Cortex of kidney (tissue), 1 donor: ENCODE measurements at places on chromosomes 2 and 18.

GRCh38 chr2:98519156-98519555 is 74.5 kb downstream of the INPP4A start:
- no peak for DNase-seq

DNA sequence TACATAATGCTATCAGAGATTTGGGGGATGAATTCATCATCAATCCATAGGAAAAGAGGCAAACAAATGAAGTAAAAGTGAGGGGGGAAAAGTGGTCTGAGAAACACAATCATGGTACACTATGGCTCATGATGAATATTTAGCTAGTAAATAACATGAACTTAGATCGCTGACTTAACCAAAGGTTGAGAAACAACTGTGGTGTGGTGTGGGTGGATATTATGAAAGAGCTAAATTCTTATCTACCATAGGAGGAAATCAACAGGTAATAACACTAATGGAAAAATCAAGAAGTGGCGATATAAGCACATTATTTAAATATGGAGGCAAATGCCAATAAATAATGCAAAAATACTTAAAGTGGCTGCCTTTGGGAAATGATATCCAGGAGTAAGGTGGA is 12.2 kb upstream of the TPRKB start:
- no peak for DNase-seq

GRCh38 chr2:181185421-181185820 is 205.0 kb downstream of the UBE2E3 start:
- no peak for DNase-seq

GRCh38 chr2:89763581-89764485 is 1072.4 kb downstream of the RPIA start:
- no peak for DNase-seq

GRCh38 chr18:12405066-12405465 is 2.7 kb upstream of the PRELID3A start:
- DNase-seq: no peak

DNA sequence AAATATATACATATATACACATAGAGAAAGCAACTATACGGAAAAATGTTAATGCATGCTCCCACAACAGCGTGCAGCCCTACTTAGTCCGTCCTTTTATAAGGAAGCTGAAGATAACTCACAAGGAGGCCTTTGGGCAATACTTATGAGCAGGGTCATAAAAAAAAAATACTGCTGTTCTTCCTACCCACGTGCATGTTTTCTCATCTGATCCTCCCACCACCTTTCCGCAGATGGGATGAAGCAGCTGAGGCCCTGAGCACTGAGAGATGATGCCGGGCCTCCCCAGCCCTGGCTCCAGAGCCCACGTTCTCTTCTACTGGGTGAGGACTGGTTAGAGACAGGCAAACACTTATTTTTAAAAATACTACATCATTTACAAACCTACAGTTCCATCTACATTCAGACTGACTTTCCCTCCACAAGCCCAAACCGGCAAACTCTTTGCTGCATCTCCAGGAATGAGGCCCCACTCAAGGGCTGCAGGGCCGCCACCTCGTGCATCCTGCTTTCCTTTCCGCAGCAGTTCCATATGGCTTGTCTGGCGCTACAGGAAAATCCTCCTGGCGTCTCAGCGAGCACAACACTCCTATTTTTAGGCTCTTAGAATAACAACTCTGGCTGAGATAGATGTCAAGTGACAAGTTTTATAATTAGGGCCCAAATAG is 41.6 kb downstream of the TBC1D8 start:
- DNase-seq: no peak

DNA sequence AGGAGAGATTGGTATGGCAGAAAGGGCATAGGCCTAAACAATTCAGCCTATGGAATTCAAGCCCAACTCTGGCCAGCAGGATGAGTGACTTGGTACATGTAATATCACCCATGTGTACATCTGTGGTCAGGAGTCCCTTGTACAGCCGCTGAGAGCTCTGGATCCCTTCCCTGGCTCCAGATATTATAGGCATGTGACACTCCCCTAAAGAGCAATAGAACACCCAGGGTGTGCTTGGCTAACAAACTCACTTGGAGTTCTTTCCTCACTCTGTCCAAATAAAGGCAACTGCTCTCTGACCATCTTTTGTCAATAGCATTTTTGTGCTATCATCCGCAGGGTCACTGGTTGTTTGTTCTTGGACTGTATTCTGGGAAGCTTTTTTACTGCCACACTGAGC is 197.4 kb upstream of the NCKAP5 start:
- DNase-seq: no peak

- DNase-seq: no peak
Observed at GRCh38 chr18:60003610-60004185, 103.9 kb downstream of the PMAIP1 start.

DNA sequence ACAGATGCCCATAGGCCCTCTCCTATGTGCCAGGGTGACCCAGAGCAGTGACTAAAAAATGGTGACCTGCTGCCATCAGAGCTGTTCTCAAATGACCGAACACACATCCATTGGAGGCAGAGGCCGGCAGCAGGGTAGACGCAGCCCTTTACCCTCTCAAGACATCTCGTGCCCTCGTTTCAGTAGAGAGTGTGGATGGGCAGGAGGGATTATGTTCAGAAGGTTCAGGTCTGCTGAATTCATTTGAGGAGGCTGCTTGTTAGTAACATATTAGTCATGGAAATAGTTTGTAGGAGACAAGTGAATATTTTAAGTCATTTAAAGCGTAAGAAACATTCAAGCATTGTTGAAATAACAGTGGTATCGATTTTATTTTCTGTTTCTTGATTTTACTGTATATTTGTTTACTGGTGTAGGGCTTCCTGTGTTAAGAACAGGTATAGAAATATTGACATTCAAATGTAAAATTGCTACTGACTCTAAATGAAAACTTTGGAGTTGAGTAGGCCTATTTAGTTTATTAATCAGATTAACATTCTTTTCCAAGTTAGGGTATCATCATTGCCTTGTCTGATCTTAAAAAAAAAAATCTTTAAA is 82.6 kb downstream of the ZNF532 start:
- no peak for DNase-seq

DNA sequence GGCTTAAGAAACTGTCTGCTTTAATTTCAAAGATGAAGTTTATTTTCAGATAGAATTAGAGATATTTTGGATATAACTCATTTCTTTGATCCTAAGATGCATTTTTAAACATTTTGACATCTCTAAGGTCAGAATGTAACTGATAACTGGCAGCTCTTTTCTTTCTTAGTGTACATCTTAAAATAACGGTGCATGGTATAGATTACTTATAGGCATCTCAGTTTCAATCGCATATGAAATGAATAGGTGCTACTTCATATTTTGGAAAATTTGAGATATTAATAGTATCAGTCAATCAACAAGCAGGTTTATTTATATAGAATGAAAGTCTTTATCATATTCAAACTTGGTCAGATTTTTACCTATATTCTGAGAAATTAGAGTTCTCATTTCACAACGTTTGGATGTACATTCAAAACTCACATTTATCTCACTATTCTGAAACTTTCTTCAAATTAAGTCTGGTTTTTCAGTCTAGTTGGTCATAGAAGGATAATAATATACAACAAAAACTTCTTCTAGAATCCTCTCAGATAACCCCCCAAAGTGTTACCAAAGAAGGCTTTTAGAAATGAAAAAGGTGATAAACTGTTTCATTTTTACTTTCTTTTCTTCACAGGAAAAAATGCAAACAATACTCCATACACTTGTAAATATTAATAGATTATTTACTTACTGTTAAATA is 122.8 kb upstream of the WDSUB1 start:
- no peak for DNase-seq

DNA sequence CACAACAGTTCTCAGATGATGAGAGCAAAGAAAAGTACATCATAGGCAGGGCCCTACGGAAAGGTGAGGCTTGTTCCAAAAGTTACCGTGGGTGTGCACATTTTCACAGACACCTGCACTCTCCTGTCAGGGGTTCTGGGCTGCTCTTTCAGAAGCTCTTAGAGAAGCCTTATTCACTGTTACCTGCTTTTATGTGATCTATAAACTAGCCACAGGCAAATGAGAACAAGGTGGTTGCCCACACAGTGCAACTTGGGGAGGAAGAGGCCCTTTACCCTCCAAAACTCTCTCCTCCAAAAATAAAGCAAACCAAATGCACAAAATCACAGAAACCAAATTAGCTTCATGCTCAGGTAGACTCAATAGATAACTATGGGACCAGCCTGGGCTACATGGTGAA is 11.1 kb upstream of the CUL3 start:
- DNase-seq: no peak

DNA sequence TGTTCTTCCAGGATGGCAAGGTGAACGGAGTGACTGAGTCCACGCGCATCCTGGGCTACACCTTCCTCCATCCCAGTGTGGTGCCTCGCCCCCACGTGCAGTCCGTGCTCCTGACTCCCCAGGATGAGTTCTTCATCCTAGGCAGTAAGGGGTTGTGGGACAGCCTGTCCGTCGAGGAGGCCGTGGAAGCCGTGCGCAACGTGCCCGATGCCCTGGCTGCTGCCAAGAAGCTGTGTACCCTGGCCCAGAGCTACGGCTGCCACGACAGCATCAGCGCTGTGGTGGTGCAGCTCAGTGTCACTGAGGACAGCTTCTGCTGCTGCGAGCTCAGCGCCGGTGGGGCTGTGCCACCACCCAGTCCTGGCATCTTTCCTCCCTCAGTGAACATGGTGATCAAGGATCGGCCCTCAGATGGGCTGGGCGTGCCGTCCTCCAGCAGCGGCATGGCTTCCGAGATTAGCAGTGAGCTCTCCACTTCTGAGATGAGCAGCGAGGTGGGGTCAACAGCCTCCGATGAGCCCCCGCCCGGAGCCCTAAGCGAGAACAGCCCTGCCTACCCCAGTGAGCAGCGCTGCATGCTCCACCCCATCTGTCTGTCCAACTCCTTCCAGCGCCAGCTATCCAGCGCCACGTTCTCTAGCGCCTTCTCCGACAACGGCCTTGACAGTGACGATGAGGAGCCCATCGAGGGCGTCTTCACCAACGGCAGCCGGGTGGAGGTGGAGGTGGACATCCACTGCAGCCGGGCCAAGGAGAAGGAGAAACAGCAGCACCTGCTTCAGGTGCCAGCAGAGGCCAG is 263.1 kb downstream of the PHLPP1 start:
- DNase-seq: no peak

DNA sequence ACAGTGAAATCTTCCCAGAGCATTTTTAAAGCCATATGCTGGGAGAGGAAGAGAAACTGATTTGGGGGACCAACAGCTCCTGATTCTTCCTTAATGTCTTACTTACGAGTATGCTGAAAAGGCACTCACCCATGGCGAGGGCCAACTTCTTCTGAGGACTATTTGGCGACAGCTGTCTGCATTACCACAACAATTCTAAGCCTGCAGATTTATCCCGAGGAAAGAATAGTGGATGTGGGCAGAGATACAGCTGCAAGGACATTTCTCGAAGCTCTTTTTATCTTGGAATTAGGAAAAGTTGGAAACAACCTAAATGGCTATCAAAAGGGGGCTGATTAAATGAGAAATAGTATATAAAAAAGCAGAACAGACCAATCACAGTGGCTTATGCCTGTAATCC is 40.3 kb upstream of the FHL2 start:
- no peak for DNase-seq

DNA sequence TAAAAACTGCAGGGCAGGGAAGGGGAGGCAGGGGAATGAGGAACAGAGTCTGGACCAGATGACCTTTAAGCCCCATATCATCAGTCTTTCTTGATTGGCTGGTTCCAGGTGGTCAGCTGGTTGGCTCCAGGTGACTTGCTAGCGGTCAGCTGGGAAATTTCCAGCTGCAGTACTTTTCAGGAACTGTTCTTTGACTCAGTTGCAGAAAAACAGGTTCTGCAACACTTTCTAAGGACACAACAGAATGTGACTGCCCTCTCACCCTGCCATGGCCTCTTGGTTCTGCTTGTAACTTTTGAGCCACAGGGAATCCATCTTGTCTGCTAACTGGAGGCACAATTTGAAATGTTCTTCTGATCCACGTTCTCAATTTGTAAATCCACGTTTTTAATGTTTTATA is 278.3 kb upstream of the LRATD1 start:
- DNase-seq: no peak

- DNase-seq: no peak
Observed at GRCh38 chr2:101699755-101700461, 2.4 kb downstream of the MAP4K4 start.

GRCh38 chr2:51413726-51414125 is 381.8 kb upstream of the NRXN1 start:
- no peak for DNase-seq

DNA sequence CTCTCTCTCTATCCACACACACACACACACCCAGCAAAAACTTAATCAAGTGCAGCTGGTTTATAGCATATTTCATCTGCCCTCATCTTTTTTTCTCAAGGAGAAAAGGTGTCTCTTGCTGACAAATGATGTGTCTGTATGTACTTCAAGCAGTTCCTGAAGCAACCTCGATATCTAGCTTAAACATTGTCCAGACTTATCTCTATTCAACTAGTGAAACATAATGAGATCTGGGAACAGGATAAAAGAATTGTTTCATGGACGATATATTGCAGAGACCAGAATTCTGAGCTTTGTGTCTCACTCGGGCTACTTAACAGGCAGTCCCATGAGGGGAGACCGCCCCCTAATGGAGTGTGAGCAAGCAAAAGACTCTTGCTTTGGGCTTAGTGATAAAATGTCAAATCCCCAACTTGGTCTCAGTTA is 929.2 kb upstream of the SOX11 start:
- no peak for DNase-seq

GRCh38 chr18:72899338-72899737 is 31.6 kb upstream of the NETO1 start:
- DNase-seq: no peak

GRCh38 chr2:222671259-222672067 is at the start of gene MOGAT1:
TSS of gene MOGAT1 (plus strand) at chr2:222671658. CDS start at chr2:222671786, 128 bp downstream.
- no peak for DNase-seq

- no peak for DNase-seq
Observed at GRCh38 chr2:75162259-75162658, 37.1 kb downstream of the TACR1 start.

- no peak for DNase-seq
Observed at GRCh38 chr18:524466-524865, 24.0 kb upstream of the COLEC12 start.

DNA sequence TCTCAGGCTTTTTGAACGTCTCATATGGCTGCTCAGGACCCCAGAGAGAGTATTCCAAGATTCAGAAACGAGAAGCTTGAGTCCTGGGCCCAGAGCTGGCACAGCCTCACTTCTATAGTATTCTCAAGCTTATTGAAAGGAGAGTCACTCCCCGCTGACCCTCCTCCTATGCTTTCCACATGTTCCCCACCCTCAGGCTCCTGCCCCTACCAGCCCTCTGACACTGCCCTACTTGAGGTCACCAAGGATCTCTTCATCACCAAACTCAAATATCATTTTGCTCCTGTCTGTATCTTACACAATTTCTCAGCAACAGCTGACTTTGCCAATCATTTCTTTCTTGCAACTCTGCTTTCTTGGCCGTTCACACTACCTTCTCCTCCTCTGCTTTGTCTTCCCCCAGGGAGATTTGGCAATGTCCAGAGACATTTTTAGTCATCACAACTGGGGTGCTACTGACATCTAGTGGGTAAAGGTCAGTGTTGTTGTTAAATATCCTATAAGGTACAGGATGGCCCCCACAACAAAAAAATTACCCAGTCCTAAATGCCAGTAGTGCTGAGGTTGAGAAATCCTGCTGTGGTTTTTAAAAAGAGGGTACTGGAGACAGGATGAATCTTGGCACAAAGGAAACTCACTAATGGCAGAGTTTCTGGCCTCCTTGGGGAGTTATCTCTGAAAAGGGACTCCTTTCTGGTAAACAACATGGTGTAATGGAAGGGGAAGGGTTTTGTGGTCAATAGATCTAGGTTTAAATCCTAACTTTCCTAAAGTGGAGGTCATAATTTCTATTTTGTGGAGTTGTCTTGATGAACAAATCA is 26.9 kb upstream of the INSIG2 start:
- DNase-seq: no peak

GRCh38 chr2:16091576-16092282 is 151.4 kb downstream of the MYCN start:
- DNase-seq: no peak
